ENCODE measurements at places on chromosomes 12 and 14.
A peak's percentile ranks its signal among the peaks of the same experiment; 100 is the strongest.

DNA sequence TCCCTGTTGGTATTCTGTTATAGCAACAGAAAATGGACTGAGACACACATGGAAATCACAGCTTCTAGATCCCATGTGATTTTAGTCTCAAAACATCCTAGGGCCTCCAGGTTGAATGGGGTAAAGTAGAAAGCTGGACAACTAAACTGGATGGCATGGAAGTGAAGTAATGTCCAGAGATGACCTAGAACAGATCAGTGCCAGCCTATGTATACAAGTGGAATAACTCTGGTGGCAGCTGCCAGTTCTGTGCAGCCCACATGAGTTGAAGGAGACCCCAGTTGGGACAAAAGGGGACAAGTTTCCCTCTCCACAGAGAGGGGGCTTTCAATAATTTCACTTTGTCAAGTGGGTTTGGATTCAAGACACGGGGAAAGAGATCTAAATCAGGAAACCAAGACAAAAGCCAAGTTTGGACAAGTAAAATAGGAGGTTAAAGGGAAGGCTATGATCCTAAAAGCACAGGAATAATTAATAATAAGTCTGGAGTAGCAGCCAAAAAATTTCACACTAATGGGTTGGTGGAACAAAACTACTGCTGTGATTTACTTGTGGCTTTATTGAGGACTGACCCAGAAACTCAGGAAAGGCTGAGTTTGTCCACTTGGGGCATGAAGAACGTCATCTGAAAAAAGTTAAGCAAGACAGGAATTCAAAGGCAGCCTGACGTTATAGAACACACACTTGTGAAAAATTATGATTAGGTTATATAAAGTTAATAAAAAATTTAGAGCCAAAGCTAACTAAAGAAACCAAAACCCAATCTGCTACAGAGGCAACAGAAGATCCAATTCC, 11.7 kb downstream of the KIF21A start:
- no peak for DNase-seq

DNA sequence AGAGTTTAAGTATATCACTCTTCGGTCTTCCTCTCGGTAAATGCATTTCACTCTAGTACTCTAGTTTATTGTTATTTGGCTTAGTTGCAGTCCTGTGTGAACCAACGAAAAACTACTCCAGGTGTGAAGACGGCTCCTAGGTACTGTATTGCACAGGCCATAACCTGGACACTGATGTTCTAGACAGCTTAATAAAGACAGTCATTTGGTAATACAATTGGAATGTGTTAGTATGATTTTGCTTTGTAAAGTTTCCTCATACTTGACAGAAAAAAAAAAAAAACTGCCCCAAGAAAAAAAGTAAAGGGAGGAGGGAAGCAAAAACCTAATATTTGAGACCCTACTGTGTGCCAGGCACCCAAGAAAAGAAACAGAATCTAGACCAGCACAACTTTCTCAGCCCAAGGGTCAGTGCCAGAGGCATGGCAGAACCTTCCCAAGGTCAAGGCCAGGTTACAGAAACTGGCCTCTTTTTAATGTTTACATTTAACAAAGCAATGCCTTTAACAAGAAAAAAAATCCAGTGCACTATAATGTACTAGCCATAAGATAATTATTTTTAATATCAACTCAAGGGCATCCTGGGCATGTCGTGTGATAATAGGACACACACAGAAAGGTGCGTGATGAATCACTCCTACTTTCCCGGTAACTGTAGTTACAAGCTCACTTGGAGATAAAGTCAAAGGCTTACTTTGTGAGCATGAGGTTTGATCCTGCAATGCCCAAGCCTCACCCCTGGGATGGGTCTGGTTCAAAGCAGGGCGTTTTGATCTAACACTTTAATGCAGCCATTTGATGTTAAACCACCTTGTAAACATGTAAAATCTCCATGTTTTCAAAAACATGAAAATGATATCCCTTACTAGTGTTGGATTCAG, 110.6 kb downstream of the BMP4 start:
- DNase-seq, result no peak

DNA sequence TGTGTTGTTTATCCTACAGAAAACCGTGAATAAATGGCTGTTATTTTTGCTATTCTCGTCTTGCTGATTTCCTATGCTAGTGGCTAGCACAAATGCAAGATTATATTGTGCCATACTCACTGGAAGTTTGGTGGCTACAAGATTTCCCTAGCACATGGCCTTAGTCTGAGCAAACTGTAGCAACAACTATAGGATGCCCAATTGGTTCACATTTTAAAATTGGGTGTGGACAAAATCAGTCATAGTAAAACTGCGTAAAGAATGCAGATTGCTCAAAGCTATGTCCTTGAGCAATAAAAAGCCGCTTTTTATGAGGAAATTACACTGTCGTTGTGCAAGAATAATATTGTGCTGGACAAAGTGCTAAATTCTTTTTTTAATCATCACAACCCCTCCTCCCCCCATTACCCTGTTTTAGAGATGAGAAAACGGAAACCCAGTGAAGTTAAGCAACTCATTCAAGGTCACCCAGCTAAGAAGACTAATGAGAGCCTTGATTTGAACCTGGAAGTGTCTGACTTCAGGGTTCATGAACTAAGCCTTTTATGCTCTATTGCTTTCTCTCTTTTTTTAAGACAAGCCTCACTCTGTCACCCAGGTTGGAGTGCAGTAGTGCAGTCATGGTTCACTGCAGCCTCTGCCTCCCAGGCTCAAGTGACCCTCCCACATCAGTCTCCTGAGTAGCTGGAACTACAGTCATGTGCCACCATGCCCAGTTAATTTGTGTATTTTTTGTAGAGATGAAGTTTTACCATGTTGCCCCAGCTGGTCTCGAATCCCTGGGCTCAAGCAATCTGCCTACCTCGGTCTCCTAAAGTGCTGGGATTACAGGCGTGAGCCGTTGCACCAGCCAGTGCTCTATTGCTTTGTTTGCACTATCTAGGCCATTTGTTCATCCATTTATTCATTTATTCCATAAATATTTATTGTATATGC, 73.6 kb downstream of the SRGAP1 start:
- no peak for DNase-seq

GRCh38 chr12:3164454-3165077, 87.4 kb downstream of the TSPAN9 start:
- DNase-seq, result no peak

- no peak for DNase-seq
Observed at GRCh38 chr14:95018821-95019220, 138.5 kb downstream of the DICER1 start.

GRCh38 chr12:109047081-109047805, 5.1 kb upstream of the USP30 start:
- DNase-seq, result no peak

DNA sequence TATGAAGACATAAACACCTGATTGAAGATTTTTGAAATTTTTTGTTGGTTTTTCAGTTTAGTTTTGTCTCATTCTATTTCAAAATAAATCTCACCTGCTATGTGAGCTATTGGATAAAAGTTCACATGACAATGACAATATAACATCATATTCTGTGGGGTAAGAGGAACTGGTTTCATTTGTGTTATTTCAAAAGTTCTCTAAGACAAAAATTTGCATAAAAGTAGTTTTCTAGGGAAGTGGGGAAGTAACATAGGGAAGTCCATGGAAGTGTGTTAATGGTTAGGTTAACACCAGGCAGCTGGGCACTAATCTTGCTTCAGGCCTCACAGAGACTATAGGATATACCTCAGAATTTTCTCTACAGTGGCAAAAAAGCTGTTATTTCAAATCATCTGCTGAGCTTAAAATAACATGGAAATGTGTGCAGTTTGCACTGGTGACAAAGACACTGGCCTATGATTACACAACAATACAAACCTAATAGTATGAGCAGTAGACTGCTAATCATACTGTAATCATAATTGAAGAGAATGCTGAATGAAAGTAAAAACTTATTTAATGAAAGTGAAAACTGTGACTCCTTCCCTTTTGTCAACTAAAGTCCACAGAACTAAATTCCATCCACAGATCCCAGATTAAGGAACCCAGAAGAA, 710.6 kb upstream of the TMEM132C start:
- no peak for DNase-seq

DNA sequence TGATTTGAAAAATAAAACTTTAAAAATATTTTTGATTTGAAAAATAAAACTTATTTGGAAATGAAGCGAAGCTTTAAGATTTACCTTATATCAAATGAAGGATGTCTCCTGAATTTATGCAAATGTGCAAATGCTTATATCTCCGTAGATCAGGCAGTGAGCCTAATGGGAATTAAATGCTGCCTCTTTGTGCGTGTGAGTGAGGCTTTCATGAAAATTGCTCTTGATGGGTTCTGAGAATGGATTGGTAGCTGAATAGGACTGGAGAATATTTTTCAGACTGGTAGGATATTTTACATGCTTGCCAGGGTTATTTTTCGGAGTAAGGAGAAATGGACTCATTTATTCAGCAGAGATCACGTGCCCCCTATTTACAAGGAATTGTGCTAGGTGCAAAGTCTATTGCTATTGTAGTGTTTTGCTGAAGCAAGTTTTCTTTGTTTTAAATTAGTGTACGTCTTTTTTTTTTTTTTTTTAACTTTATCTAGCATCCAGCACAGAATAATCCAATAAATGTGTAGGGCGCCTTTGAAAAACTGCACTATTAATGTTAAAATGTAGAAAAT, 2.4 kb downstream of the VRK1 start:
- no peak for DNase-seq

DNA sequence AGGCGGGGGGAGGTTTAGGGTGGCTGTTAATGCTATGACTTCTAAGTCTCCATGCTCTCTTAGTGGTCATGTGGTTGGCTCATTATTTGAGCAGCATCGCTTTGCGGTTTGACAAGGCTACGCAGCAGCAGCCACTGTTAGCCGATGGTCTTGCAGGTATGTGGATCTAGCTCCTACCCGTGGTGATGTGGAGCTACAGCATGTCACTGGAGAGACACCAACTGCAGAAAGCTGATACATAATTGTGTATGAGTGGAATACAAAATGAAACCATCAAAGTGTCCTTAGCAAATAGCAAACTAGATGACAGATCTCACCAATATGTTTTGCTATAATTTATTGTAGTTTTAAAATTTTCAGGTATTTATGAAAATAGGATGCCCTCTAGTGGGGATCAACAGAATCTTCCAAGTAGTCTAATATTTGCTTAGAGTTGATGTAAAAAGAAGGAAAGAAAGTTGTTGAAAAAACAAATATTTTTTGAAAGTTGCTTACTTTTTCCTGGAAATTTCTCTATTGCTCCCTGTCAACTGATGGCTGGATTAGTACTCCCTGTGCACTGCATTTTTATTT, 94.9 kb downstream of the NAV3 start:
- DNase-seq, result peak; percentile 55

- no peak for DNase-seq
Observed at GRCh38 chr12:128619263-128619662, 204.5 kb downstream of the SLC15A4 start.

Measured in GM13977 (cell line).